ENCODE measurements at places on chromosomes 11 and 22.

GRCh38 chr11:120611581-120611980 is 100.0 kb downstream of the GRIK4 start:
- DNase-seq: no peak

- no peak for DNase-seq
Measured at GRCh38 chr11:16856022-16856471, 117.6 kb downstream of the C11orf58 start.

DNA sequence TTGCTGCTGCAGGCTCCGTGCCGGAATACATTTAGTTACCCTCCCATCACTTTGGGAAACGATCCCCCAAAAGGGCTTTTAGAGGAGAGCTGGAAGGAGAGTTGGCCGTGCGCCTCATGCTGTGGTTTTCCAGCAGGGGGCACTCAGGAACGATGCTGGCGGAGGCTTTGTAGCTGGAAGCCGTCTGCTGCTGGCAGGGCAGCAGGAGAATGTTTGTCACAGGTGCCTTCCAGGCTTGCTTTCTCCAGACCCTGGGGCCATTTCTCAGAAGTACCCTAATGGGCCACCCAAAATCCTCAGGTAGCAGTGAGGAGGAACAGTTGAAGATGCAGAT is 30.0 kb upstream of the CABP7 start:
- no peak for DNase-seq

GRCh38 chr11:10824888-10825287 is 16.2 kb upstream of the EIF4G2 start:
- DNase-seq: no peak

- DNase-seq: no peak
Measured at GRCh38 chr11:36098087-36098486, 154.2 kb downstream of the LDLRAD3 start.

DNA sequence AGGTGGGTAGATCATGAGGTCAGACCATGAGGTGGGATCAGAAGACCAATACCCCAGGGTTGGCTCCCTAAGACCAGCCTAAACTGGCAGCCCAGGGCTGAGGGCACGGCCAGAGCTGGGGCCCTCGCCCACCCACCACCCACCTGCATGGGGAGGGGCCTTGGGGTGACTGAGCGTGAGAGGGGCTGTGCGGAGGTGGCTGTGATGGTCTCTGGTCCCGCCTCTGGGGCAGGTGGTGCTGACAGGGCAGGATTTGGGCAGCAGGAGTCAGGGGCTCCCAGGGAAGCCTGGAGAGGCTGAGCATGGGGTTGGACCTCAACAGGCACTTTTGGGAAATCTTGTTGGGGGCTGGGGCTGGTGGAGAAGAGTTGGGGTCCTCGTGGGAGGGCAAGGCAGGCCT is 39.8 kb upstream of the MUC5AC start:
- no peak for DNase-seq

- no peak for DNase-seq
Measured at GRCh38 chr22:36239150-36239400, 252 bp downstream of the APOL2 start.

DNA sequence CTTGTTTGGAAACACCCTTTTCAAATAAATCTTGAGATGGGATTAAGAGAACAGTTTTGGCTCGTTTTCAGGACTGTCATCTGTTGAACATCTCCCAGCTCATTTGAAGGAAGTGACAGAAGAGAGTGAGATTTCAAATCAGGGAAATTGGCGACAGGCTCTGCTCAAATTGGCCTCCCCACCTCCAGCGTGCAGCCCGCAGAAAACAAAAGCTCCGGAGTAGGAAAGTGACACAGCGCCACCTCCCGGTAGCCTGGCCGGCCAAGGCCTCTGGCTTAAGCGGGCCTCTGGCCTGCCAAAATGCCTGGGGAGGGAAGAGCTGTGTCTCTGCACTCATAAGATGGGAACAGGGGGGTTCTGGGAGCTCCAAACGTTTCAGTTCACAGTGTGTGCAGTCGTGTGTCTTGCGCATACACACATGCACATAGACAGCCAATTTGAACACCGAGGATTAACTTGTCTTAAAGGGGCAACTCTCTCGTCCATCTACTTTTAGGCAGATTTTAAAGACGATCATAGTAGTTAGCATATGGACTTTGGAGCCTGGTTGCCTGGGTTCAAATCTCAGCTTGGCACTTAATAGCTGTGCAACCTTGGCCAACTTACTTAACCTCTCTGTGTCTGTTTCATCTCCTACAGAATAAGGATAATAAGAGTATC is 132.7 kb upstream of the RCN1 start:
- no peak for DNase-seq

GRCh38 chr11:97622795-97623194 is 1233.0 kb downstream of the JRKL start:
- no peak for DNase-seq

DNA sequence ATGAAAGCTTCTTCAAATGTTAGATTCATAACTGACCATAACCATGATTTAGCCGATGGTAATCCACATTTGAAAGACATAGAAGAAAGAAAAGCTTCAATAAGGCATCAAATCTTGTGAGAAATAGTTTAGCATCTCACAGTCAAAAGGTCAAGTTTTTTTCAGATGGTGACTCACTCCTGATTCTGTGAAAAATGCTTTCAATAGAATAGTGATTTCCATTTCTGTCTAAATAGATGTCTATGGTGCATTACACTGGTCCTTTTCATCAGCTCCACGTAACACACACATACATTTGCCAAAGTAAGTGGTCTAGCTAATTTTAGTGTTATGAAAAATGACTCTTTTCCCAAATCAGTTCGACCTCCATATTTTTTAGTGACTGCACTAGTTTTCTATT is 139.2 kb downstream of the LRRC4C start:
- DNase-seq: no peak

- no peak for DNase-seq
Measured at GRCh38 chr11:72688486-72688885, 14.3 kb upstream of the PDE2A start.

- DNase-seq: no peak
Measured at GRCh38 chr22:17271711-17272451, 52.6 kb upstream of the ADA2 start.

DNA sequence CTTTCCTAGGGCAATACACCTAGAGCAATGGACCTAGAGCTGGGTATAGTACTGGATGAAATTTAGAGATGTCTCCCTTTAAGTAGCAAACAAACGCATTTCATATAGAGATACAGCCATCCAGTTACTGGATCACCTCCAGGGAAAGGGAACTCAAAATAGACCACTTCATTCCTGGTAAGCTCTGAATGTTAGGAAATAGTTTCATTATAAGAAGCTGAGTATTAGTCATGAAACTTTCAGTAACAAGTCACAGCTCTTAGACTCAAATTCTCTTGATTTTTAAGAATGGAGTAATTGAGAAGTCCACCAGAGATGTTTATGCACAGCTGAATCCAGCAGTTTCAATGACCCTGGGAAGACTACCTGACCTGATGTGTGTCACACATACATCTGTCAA is 221.9 kb downstream of the FAM76B start:
- no peak for DNase-seq

GRCh38 chr11:65552388-65552951 is 5.7 kb downstream of the LTBP3 start:
- DNase-seq: no peak

DNA sequence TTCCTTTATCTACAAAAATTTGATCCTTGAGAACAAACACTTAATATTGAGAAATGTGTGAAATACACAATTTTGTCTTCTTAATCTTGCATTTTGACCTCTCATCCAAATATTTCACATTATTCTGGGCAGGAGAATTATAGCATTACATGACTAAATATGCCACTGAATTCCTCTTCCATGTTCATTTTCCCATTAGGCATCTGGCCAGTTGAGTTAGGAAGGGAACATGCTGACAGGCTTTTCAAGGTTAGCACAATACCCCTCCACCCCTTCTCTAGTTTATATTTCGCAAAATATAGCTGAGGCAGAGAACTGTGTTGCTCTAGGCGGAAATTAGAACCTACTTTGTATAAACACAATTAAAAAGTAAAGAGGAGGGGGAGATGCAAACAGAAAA is 271.7 kb upstream of the ZC3H12C start:
- no peak for DNase-seq

DNA sequence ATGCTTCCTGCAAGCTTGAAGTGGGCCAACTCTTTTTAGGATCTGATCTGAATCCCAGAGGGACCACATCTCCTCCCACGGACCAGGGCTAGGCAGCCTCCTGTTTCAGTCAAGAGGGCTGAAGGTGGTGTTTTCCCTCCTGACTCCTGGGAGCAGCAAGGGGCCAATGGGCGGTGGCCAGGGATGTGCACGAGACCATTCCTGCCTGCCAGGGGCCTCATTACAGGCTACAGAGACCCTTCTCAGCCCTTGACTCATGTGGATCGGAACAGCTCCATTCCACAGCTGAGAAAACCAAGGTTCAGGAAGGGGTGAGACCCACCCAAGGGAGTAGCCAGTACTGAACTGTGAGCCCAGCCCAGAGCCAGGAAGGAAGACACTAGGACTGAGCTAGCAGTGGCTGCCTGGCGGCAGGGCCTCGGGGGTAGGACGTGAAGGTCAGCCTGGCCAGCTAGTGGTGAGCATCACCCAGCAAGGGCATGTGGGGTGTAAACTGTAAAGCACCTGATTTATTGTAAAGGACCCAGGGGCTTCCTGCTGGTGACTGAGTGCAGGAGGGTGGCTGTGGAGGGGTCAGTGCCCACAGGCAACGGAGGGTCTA is 3.4 kb upstream of the P2RY6 start:
- no peak for DNase-seq

GRCh38 chr11:129866311-129866710 is 29.1 kb downstream of the NFRKB start:
- DNase-seq: no peak

Measured in SW 1271 (cell line).